Vein endothelial cell (primary cell): ENCODE measurements at places on chromosomes 7 and 10. TPM values are rescaled to one million over a fixed set of nuclear protein-coding genes. Genes with fewer than 3 reads are reported as not detected.

LSM5 gene
- total RNA-seq, result 17.6 and 27.3 TPM in 2 replicates

UCMA gene
- not detected in 2 replicates for total RNA-seq

TEX47 gene
- total RNA-seq, result not detected in 2 replicates

NPC1L1 gene
- not detected in 2 replicates for total RNA-seq

NKX1-2 gene
- not detected in 2 replicates for total RNA-seq

C10orf90 gene
- total RNA-seq, result not detected in 2 replicates

CHCHD1 gene
- total RNA-seq, result 16.2 and 21.6 TPM in 2 replicates

SDHAF3 gene
- total RNA-seq, result 2.9 and 3.4 TPM in 2 replicates

SYT15 gene
- 0.10 and 0.65 TPM in 2 replicates for total RNA-seq

TAS2R5 gene
- total RNA-seq, result 0.65 and 1.5 TPM in 2 replicates

FGFBP3 gene
- total RNA-seq, result 0.29 and 0.65 TPM in 2 replicates

SLC37A3 gene
- 62.4 and 62.5 TPM in 2 replicates for total RNA-seq

GRID2IP gene
- total RNA-seq, result not detected in 2 replicates

NOLC1 gene
- total RNA-seq, result 50.6 and 55.4 TPM in 2 replicates

IRF5 gene
- 0.65 and 0.67 TPM in 2 replicates for total RNA-seq

OR6V1 gene
- total RNA-seq, result not detected in 2 replicates

COL13A1 gene
- total RNA-seq, result 13.1 and 16.7 TPM in 2 replicates

GPR26 gene
- not detected in 2 replicates for total RNA-seq

FFAR4 gene
- not detected in 2 replicates for total RNA-seq

TRIM73 gene
- total RNA-seq, result 0.98 and 1.2 TPM in 2 replicates

PTF1A gene
- total RNA-seq, result not detected in 2 replicates

RARRES2 gene
- not detected in 2 replicates for total RNA-seq

BTBD16 gene
- not detected in 2 replicates for total RNA-seq

ATP6V0A4 gene
- total RNA-seq, result 0.33 and 0.38 TPM in 2 replicates

CFAP43 gene
- total RNA-seq, result 0.10 TPM in 1 of 2 replicates, not detected in the other

ZNF107 gene
- 3.9 and 4.6 TPM in 2 replicates for total RNA-seq

C10orf67 gene
- not detected in 2 replicates for total RNA-seq

MRLN gene
- total RNA-seq, result not detected in 2 replicates

HMX3 gene
- total RNA-seq, result not detected in 2 replicates

TRIM50 gene
- not detected in 2 replicates for total RNA-seq

NPY gene
- not detected in 2 replicates for total RNA-seq

MBL2 gene
- not detected in 2 replicates for total RNA-seq

AOC1 gene
- not detected in 2 replicates for total RNA-seq

MRPS33 gene
- 13.7 and 14.4 TPM in 2 replicates for total RNA-seq

CALCR gene
- not detected in 2 replicates for total RNA-seq

PNLIPRP2 gene
- total RNA-seq, result not detected in 2 replicates

MYO3A gene
- not detected in 2 replicates for total RNA-seq

AS3MT gene
- total RNA-seq, result 0.10 and 0.98 TPM in 2 replicates

TMEM236 gene
- 0.10 and 0.33 TPM in 2 replicates for total RNA-seq

TRIP6 gene
- total RNA-seq, result 92.8 and 104 TPM in 2 replicates

HYCC1 gene
- total RNA-seq, result 26.8 and 53.2 TPM in 2 replicates

CCDC3 gene
- under 0.01 and 0.96 TPM in 2 replicates for total RNA-seq

WDR86 gene
- not detected in 2 replicates for total RNA-seq

CDHR1 gene
- total RNA-seq, result 0.10 TPM in 1 of 2 replicates, not detected in the other

PAPOLB gene
- total RNA-seq, result 0.10 TPM in 1 of 2 replicates, not detected in the other

PKD2L1 gene
- total RNA-seq, result not detected in 2 replicates

MLXIPL gene
- total RNA-seq, result not detected in 2 replicates

LBX1 gene
- total RNA-seq, result not detected in 2 replicates
